ENCODE measurements at places on chromosomes 3 and 15. TPM values are rescaled to one million over a fixed set of nuclear protein-coding genes. Genes with fewer than 3 reads are reported as not detected.

CLPX gene
- total RNA-seq, result 49.8 TPM

TMOD2 gene
- 148 TPM for total RNA-seq

SI gene
- total RNA-seq, result not detected

PATL2 gene
- total RNA-seq, result 2.9 TPM

P2RY13 gene
- total RNA-seq, result 3.7 TPM

RPN1 gene
- total RNA-seq, result 120 TPM

SCAANT1 gene
- not detected for total RNA-seq

CCDC50 gene
- total RNA-seq, result 64.7 TPM

CLCN2 gene
- total RNA-seq, result 24.5 TPM

ARHGEF26 gene
- total RNA-seq, result 23.9 TPM

LDHAL6B gene
- not detected for total RNA-seq

GHSR gene
- total RNA-seq, result not detected

TXNRD3 gene
- 25.1 TPM for total RNA-seq

ZBBX gene
- 0.31 TPM for total RNA-seq

CCR3 gene
- not detected for total RNA-seq

ZCWPW2 gene
- 3.3 TPM for total RNA-seq

LMCD1 gene
- total RNA-seq, result 68.7 TPM

CYP1A2 gene
- total RNA-seq, result not detected

RPL4 gene
- 1,631 TPM for total RNA-seq

SH3GL3 gene
- 0.67 TPM for total RNA-seq

ABI3BP gene
- total RNA-seq, result 369 TPM

KCNAB1 gene
- 6.2 TPM for total RNA-seq

EFL1 gene
- 16.0 TPM for total RNA-seq

SUCLG2 gene
- 49.5 TPM for total RNA-seq

SLC28A2 gene
- not detected for total RNA-seq

ACOX2 gene
- 31.0 TPM for total RNA-seq

GOLGA8T gene
- total RNA-seq, result 1.5 TPM

EBLN2 gene
- 8.3 TPM for total RNA-seq

ACTRT3 gene
- total RNA-seq, result 2.3 TPM

ACKR2 gene
- 19.0 TPM for total RNA-seq

ISLR gene
- total RNA-seq, result 120 TPM

ABCF3 gene
- 67.4 TPM for total RNA-seq

ZIC1 gene
- total RNA-seq, result 3.8 TPM

LYZL4 gene
- total RNA-seq, result not detected

ARGFX gene
- total RNA-seq, result not detected

LMAN1L gene
- not detected for total RNA-seq

CHAC1 gene
- 0.58 TPM for total RNA-seq

ADCY5 gene
- 16.8 TPM for total RNA-seq

HYAL1 gene
- total RNA-seq, result 19.4 TPM

Measured in sciatic nerve (tissue), 2 donors.